ENCODE measurements at places on chromosomes 7 and 10. TPM values are rescaled to one million over a fixed set of nuclear protein-coding genes. Genes with fewer than 3 reads are reported as not detected.

Gene HNRNPA2B1
- 1,323 TPM for polyA plus RNA-seq

Gene RAPGEF5
- polyA plus RNA-seq: 74.2 TPM

Gene PTPRZ1
- polyA plus RNA-seq: 81.3 TPM

Gene SAP25
- 9.5 TPM for polyA plus RNA-seq

Gene KCP
- polyA plus RNA-seq: 6.6 TPM

Gene AOAH
- 5.0 TPM for polyA plus RNA-seq

Gene GPR37
- polyA plus RNA-seq: 6.9 TPM

Gene INA
- polyA plus RNA-seq: 0.45 TPM

Gene CLEC2L
- polyA plus RNA-seq: 0.38 TPM

Gene CEP55
- 15.3 TPM for polyA plus RNA-seq

Gene HOXA13
- polyA plus RNA-seq: not detected

Measured in left lung (tissue), 14 donors.